Fibroblast of lung (primary cell): ENCODE measurements at places on chromosomes 7 and 10. TPM values are rescaled to one million over a fixed set of nuclear protein-coding genes. Genes with fewer than 3 reads are reported as not detected.

DNA sequence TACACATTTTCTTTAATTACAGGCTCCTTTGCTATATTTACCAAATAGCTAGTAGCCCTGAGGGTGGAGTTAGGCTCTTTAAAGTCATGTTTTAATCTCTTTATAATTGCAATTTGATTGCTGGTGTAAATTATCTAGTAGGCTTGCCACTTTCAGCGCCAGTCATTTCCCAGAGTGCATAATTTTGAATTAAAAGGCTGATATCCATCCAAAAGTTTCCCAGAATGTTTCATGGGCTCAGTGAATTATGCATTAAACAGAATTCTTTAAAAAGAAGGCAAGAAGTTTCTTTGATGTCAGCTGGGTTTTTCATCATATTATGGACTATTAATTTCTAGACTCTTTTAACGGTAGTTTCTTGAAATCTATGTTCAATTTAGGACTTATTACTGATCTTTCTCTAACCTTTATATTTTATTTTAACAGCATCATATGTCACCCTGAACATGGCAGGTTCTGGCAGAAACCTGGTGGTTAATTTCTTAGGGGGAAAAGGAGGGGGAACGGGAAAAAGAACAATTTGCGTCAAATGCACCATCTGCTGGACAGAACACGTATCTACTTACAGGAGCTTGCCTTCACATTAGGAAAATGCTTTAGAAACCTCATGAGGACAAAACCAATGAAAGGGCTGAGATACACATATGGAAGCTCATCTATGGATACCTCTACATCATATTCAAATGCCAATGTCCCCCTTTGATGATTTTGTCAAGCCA, 171.1 kb downstream of the GRM3 start:
- DNase-seq, result no peak

GRCh38 chr7:4713183-4713784, 31.2 kb downstream of the FOXK1 start:
- DNase-seq, result peak; percentile 76

DNA sequence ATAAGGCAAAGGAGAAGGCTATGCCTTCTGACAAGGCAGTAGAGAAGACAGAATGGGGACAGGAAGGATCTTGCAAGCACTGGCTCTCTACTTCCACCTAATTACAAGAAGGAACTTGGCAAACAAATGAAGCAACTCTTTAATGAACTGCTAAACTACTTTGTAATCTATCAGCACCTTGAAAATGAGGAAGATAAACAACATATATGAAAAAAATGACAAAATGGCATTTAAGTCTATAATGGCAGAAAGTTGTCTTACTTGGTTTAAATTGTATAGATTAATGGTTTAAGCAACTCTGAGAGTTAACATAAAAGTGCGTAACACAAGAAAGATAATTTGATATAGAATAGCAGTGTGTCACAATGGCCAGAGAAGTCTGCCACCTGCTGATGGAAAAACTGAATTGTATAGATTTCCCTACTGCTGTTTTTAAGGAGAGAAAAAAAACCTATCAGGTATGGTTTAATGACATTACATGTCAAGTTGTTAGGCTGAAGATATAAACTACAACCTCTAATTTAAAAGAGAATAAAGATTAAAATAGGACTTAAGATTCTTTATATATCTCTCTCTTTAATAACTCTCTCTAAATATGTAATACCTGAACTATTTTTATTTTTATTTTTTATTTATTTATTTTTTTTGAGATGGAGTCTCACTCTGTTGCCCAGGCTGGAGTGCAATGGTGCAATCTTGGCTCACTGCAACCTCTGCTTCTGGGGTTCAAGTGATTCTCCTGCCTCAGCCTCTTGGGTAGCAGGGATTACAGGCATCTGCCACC, 11.8 kb downstream of the NT5C3A start:
- DNase-seq, result peak; percentile 73

DNA sequence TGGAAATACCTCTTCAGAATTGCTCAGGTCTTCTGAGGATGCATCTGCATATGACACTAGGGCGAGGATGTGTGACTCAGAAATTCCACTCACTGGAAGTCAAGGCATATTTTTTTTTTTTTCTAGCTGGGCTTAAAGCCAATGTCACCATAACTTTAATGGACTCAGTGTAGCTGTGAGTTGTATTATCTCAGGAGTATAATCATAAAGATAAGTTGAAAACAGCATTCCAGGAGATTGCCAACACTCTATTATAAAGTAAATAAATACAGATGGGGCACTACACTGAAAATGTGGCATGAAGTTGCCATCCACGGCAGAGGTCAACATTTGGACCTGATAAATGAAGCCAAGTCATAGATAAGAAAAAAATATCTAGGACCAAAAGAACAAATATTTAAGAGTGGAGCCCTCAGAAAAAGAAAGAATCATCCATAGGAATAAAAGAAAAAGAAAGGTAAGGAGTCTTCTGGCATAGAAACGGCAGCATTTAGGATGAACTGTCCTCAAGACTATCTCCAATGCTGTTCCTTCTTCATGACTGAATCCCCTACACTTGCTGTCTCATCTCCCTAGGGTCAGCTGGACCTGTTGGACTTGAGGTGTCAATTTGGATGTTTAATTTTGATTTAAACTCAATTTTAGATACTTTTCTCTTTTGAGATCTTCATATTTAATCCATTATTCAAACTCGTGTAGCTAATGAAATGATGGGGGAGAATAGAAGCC, 72.9 kb upstream of the CAV2 start:
- peak; percentile 87 for DNase-seq

GRCh38 chr7:12403287-12404181, at the start of gene VWDE:
Gene VWDE, minus strand, starts transcription at chr7:12403865. Its CDS starts 149 bp downstream, at chr7:12403716.
- peak; percentile 37 for DNase-seq

DNA sequence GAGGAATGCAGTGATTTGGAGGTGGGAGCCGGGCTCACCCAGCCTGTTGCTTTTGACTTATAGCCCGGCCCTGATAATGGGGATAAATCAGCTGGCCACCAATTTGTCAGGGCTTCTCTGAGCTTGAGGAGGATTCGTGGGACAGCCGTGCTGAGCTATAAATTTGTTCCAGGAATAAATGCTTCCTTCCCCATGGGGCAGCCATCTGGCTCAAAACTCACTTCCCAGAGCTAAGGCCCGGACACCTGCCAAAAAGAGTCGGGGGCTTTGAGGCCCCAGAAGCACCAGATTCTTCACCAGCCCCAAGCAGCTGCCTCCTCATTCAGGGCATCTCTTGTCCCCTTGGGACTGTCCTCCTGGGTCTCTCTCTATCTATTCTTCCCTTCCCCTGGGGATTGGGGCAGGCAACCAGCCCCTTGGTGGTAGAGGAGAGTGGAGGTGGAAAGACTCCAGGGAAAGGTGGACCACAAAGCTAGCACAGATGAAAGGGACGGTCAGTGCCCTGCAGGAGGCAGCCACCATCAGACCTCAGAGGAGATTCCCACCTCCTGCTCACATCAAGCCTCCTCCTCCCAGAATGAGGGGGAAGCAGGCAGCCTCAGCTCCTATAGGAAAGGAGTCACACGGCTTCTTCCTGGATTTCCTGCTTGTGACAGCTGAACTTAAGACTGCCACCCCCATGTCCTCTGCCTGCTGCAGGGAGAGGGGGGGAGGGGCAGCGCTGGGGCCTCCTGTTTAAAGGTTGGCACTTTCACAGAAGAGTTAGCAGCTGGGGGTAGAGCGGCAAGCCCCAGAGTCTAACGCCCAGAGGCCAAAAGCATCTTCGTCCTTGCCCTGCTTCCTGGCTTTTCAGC, 44.2 kb upstream of the LRRC4 start:
- no peak for DNase-seq

DNA sequence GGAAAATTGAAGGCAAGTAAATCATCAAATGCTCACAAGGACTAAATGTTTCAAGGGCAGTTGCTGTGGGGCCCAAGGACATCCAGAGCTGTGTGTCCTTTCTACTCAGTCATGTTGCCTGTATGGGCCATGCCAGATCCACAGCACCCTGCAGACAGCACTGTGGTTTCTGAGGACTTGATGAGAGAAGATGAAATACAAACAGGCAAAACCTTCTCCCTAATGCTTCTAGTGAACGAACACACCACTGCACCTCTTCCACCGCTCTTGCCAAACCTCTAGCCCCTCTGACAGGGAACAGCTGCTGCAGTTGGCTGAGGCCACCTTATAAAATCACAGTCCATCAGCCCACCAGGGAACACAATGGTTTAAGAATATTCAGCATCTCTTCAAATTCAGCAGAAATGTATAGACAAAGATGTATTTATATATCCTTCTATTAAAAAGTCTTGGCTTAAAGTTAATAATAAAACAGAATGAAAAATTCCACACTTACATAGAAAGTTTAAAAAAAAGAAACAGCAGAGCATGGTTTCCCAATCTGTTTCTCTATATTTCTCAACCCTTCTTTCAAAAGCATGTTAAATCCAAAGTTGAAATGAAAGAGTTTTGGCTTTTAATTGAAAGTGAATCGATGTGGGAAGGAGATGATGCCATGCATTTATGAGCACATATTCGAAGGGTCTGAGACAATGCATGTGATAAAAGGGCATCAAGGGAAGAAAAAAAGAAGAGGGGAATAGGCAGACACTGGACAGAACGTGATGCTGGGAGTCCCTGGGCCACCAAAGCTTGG, 14.0 kb downstream of the CYP3A7 start:
- DNase-seq, result no peak

FAM25G gene
- total RNA-seq, result not detected in 2 replicates

FAM13C gene
- total RNA-seq, result 3.9 and 5.9 TPM in 2 replicates

AGAP9 gene
- 2.1 and 2.8 TPM in 2 replicates for total RNA-seq
